ENCODE measurements at places on chromosomes 3 and 15. TPM values are rescaled to one million over a fixed set of nuclear protein-coding genes. Genes with fewer than 3 reads are reported as not detected.

RPUSD3 gene
- 43.5 TPM for polyA plus RNA-seq

CACNA2D3 gene
- 18.8 TPM for polyA plus RNA-seq

PDZRN3 gene
- 49.2 TPM for polyA plus RNA-seq

DNA sequence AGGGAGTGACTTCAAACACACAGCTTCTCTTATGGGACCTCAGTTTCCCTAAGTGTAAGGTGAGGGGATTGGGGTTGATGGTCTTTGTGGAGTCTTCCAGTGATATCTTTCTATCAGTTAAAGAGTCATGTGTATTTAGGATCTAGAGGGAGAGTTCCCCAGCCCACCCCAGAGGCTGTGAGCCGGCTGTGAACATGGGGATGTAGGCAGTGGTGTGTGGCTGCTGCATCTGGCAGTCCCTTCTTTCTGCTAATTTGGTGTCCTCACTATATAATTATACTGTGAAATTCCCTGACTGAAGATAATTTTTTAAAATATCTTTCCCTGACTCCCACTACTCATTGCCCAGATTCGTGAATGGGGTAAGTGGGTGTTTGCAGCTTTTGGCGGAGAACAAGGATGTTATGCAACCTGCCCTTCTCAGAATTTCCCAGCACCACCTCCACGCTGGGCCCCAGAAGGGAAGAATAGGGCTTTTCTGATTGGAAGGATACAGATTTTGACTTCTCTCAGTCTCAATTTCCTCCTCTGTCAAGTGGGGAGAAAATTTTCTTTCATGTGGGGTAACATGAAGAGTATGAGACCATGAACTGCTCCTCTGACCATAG is 79.0 kb upstream of the RASGRF1 start:
- DNase-seq = no peak

DNA sequence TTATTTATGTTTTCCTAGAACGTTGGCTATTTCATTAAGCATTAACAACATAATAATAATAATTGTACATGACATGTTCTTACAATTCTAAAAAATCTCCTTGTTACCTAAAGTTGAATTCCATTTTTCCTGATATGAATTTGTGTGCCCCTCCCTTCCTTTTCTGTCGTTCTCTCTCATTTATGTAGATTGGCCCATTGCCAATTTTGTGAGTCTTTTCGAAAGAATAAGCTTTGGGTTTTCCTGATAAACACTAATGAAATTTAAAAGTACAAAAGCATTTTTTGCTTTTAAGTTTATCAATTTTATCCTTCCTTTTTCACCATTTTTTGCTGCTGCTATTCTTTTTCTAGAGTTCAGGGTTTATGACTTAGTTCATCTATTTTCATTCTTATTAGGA is 44.9 kb downstream of the PRR23E start:
- no peak for DNase-seq
